Dermis microvascular lymphatic vessel endothelial cell (primary cell): ENCODE measurements at places on chromosomes 13 and 19. TPM values are rescaled to one million over a fixed set of nuclear protein-coding genes. Genes with fewer than 3 reads are reported as not detected.

Gene APLP1
- total RNA-seq, result 1.8 TPM in 2 replicates

Gene ERICH6B
- not detected in 2 replicates for total RNA-seq

Gene KLF1
- 0.13 and 0.25 TPM in 2 replicates for total RNA-seq

Gene CPAMD8
- 1.5 and 2.4 TPM in 2 replicates for total RNA-seq

Gene LHB
- total RNA-seq, result 0.89 TPM in 1 of 2 replicates, not detected in the other
